ENCODE measurements at places on chromosomes 4 and X.

DNA sequence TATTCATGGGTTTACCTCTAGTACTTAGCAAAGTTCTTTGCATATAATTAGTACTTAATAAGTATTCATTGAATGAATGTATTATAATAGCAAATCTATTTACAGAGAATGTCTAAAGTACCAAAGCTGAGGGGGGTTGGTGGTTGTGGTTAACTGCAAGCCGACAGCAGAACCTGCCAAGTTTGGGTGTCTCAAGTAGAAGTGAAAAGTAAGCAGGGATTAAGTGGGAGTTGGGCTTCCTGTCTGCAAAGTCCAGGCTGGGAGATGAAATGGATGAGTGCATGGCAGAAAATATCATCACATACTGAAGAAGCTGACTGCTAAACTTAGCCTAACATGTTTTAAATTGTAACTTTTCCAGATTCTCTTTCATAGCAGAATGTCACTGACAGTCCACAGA lies 169.6 kb downstream of the CAMK2D start:
- no peak for DNase-seq

GRCh38 chrX:108712886-108713285 lies 23.5 kb downstream of the IRS4 start:
- no peak for DNase-seq

DNA sequence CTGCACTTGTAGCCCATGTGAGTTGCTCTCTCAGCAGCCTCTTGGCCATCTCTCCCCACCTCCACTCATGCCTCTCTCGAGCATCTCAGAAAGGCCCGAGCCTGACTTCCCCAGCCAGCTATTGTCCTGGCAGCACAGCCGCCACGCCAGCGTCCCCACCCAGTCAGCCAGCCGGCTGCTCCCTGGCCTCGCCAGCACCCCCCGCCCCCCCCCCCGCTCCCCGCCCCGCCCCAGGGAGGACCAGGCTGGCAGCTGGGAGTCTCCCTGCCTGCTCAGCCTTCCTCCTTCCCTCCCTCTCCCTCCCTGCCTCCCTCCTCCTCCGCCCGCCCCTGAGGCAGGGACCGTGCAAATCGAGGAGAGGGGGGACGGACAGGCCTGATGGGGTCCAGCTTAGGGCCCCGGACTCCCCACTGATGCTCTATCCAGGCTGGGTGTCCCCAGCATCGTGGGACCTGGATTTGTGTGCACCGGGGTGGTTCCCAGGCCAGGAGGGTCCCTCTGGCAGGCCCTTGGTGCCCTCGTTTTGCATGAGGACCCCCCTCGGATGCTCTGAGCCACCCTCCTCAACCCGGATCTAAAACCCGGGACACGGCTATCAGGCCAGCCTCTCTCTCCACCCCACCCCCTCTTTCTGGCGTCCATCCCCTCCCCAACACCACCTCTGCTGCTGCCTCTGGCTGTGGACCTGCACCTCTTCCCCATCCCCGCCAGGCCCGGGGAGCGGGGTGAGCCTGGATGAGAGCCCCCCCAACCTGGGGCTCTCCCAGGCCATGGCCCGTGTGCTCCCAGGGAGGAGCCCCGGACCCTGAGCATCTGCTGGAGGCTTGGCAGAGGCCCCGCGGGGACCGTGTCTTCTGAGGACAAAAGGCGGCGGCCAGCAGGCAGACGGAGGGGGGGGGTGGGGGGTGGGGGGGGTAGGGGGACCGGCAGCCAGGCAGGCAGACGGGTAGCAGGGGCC lies at the start of gene GPR173:
GPR173 (plus strand) TSS at position 621 of the 958 bp plus-strand sequence. CDS start 27,833 bp downstream, outside the sequence.
- peak; percentile 71 for DNase-seq

DNA sequence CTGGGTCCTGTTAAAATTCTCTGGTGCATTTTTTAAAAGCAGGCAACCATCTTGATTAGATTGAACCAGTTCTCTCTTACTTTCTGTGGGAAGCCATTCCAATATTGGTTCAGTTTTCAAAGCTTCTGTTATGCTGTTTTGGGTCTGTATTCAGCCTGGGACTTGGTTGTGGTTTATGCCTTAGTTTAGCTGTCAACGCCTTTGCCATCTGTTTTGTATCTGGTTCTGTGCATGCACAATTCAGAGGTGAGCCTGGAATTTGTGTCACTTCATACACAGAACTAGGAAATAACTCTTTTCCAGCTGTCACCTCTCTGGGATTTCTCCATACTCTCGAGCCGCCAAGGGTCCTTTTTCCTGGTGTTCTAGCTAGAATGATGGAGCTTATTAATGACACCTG lies 46.2 kb downstream of the STAP1 start:
- DNase-seq: no peak

DNA sequence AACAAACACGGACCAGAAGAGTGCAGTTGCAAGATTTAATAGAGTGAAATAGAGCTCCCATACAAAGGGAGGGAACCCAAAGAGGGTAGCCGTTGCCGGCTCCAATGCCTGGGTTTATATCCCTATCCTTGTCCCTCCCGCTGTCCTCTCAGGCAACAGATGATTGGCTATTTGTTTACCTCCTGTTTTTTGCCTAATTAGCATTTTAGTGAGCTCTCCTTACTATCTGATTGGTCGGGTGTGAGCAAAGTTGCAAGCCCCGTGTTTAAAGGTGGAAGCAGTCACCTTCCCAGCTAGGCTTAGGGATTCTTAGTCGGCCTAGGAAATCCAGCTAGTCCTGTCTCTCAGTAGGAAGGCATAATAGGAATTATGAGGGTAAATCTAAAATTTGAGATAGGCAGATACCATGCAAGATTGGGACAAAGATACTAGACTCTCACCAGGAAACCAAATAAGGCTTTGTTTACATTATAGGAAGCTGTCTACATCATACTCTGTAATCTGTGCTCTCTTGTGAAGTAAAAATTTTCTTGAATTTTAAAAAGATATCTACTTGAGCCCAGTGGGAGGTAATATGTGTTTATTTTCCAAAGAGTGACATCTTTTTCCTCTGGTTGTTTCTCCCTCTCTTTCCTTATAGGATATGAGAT lies 65.9 kb downstream of the ATP10D start:
- DNase-seq: no peak

DNA sequence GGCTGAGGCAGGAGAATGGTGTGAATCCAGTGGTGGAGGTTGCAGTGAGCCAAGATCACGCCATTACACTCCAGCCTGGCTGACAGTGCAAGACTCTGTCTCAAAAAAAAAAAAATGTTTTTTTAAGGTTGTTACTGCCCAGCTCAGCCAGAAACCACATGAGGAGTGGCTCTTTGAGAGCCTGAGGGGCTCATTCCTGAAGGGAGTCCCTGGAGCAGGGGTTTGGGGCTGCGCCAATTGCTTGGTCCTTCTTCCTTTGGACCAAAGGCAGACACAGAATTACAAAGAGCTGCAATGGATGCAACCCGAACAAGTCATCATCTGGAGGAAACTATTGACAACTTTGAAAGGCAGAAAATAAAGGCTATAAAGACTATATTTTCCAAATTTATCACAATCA lies 60.6 kb upstream of the WWC2 start:
- DNase-seq: no peak

- DNase-seq: no peak
Observed at GRCh38 chr4:173652283-173652931, 122.4 kb upstream of the HAND2 start.

DNA sequence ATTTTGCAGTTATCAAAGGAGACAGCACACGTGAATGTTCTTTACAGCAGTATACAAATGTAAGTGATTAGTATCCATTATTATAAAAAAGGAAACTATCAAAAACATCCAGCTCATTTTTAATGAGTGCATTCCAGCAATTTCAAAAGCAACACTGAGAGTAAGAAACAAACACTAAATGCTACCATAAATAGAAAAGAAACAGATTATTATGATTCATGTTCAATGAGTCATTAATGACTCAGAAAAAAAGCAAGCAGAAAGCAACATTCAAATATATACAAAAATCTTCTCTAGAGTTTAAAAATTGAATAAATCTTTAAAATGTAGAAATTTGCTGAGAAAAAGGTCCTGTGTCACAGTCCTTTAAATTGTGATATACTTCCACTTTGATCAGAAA lies 346.5 kb upstream of the FMR1 start:
- no peak for DNase-seq

- DNase-seq: peak; percentile 14
Observed at GRCh38 chrX:40107291-40108161, 9.8 kb upstream of the BCOR start.

DNA sequence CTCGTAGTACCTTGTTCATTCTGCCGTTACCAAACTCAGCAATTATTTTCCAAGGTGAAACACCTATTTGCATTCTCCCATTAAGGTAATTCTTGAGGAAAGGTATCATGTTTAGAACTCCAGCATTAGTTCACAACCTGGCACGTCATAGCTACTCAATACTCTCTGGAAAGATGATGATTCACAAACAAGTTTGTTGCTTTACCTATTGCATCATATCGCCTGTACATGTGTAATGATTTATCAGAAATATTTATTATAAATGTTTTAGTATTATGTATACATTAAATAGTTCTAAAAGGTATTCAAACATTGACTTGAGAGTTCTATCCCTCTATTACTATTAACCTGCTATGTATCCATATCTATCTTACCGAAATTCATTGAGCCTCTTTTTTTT lies 658.3 kb upstream of the PITX2 start:
- DNase-seq: no peak

DNA sequence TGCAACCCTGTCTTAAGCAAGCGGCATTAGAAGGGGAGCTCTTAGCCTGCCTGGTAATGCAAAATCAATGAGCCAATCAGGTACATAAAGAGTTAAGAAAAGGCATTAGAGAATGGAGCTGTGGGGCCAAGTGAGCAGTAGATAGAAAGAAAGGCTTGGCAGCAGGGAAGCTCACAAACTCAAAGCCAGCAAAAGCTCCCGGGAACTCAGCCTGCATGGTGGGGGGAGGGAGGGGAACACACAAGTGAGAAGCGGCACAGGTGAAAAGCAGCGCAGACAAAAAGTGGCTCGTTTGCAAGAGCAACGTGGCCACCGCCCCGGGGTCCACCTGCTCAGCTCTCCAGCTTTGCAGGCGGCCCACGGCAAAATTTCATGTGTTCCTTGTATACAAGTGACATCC lies 818.5 kb downstream of the FAM133A start:
- DNase-seq: no peak

DNA sequence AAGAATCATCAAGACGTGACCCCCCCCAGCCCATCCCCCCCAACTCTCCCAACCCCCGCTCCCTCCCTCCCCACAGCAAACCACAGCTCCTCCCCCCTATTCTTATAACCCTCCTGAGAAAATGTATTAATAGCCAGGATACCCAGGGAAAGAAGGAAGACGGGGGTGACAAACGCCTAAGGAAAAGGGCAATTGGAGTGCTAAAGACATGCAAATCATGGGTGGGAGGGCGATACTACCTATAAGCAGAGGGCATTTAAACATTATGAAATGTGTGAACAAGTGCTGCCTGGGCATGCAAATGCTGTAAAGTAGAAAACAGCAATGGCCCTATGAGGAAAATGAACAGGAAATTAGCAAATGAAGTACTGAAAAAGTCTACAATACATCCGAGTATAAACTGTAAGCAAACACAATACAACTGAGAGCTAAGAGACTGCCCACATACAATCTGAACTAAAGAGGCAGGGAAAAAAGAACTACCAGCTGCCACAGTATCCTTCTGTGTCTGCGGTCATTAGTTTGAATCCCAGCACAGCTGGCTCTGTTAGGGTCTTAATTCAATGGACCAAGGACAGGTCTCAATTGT lies 2.4 kb downstream of the CXXC4 start:
- DNase-seq: no peak

DNA sequence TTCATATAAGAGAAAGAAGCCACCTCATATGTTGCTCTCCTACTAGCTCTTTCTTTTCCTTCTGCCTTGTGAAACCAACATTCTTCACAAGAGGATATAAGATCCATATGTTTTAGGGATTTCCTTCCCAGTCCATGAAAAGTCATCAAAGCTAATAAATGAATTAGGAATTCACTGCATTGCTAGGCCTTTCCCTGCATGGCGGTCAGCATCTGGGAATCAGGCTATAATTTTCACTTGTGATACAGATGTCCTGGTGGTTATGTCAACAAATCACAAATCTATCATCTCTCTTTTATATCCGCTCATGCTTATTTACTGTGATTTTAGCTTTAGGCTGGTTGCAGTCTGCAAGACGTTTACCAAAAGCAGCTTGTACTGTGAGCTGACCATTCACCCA lies 510.0 kb downstream of the NLGN4X start:
- no peak for DNase-seq

GRCh38 chr4:7411896-7412553 lies 22.7 kb downstream of the PSAPL1 start:
- no peak for DNase-seq

- peak; percentile 2 for DNase-seq
Observed at GRCh38 chr4:112604589-112604988, 32.1 kb downstream of the ZGRF1 start.

- no peak for DNase-seq
Observed at GRCh38 chr4:11436084-11436483, 7.4 kb upstream of the HS3ST1 start.

DNA sequence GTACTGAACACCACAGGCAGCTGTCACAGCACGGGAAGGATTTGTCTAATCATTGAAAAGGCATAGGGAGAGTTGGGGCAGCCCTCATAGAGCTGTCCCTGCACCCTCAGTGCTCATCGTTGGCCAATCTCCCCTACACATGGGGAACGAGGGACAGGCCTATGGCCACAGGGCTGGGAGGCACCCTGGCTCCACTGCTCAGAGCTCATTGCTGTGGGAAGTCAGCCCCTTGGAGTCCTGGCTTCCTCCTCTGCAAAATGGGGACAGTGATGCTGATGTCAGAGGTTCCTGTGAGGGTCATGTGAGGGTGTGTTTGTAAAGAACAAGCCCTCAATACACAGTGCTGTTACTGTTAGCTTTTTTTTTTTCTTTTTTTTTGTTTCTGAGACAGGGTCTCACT lies 19.3 kb upstream of the HTRA3 start:
- no peak for DNase-seq

- DNase-seq: no peak
Observed at GRCh38 chr4:165384186-165384585, 5.4 kb downstream of the CPE start.

- DNase-seq: no peak
Observed at GRCh38 chr4:92189146-92189545, 114.6 kb upstream of the GRID2 start.

DNA sequence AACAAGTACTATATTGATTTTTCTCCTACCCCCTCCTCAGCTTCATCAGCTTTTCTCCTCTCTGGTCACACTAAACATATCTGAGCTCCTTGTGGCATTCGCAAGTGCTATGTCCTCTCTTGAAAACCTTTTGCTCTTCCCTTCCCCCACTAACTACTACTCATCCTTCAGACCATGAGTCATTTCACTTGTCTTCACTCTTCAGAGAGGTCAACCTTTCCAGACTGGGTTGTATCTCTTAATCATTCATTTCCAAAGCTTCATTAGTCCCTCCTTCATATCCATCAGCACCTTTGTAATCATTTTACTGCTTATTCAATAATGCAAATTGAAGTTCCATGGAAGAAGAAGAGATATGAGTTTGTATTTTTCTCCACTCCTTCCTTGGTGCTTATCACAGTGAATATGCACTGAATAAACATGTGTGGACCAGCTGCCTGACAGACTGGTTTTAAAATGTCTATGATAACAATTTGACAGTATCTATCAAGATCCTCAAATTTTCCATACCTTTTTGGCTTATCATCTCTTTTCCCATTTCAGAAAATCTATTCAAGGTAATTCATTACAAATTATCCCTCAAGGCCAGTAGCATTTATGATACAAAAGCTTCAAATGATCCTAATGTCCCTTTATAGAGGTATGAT lies 28.4 kb downstream of the DDX60L start:
- DNase-seq: no peak
